ENCODE measurements at places on chromosomes 1 and 21.
A peak's percentile ranks its signal among the peaks of the same experiment; 100 is the strongest.

DNA sequence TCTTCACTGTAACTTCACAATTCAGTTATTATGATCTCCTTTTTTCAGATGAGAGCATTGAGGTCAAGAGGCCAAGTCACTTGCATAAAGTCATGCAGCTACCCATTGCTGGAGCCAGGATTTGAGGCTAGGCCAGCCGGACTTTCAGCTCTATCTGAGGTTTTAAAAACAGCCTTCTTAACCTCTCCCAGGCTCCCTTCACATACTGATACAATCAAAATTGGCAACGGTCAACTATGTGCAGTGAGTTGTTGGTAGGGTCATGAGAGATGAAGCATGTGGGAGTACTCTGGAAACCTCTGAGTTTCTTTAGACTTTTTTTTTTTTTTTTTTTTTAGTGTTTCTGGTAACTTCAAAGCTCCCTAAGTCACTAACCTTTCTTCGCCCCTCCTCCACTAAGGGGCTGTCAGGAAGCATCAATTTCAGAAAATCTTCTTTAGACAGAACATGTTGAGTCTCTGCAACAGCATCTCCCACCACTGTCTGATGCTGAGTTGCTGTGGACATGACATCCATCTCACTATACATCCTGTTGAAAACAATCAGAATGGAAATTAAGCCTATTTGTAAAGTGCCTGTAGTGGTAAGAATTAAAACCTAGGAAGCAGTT is 201.8 kb downstream of the SIPA1L2 start:
- DNase-seq = no peak

DNA sequence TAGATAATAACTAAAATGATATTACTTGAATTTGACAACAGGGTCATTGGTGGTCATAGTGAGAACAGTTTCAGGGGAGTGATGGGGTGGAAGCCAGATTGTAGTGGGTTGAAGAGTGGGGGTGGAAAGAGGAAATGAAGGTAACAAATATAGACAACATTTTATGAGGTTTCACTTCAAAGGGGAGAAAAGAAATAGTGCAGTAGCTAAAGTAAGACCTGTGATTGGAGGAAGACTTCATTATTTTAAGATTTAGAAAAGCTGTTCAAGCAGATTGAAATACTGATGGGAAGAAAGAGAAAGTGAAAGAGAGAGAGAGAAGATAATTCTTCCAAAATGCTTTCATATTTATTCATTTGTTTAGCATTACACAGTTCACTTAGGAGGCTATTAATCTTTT is 52.0 kb upstream of the KCNA3 start:
- DNase-seq = no peak

DNA sequence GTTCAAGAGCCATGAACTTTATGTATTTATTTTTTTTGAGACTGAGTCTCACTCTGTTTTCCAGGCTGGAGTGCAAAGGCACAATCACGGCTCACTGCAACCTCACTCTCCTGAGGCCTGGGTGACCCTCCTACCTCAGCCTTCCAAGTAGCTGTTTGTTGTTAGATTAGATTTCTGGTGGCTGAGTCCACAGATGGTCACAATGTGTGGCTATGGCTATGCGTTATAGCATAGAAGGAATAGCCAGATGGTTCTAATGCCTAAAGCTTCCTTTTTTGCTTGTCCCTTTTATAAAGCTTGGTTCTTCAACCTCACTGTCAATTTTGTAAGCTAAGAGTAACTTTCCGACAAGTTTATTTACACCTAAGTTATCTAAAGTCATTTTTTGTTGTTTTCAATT is 62.3 kb upstream of the FMN2 start:
- no peak for DNase-seq

GRCh38 chr1:212667223-212668139 is 32.2 kb downstream of the BATF3 start:
- DNase-seq = no peak

- peak; percentile 93 for DNase-seq
Measured at GRCh38 chr1:206634365-206635079, 814 bp upstream of the DYRK3 start.

DNA sequence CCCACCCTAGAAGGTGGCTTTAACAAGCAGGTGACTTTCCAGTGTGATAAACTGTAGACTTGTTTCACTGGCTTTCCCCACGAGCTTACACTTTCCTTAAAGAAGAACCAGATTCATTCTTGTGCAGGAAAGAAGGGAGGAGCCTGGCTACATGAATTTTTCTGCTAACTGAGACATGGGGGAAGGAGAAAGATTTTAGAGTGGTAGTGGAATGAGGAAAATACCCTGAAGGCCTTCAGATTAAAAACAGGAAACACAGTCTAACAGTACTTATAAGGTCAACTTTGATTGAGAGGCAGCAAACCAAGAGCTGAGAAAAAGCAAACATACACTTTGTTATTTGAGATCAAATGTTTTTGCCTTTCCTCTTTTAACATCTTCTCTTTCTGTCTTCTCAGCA is 640.9 kb upstream of the PLXNA2 start:
- no peak for DNase-seq

DNA sequence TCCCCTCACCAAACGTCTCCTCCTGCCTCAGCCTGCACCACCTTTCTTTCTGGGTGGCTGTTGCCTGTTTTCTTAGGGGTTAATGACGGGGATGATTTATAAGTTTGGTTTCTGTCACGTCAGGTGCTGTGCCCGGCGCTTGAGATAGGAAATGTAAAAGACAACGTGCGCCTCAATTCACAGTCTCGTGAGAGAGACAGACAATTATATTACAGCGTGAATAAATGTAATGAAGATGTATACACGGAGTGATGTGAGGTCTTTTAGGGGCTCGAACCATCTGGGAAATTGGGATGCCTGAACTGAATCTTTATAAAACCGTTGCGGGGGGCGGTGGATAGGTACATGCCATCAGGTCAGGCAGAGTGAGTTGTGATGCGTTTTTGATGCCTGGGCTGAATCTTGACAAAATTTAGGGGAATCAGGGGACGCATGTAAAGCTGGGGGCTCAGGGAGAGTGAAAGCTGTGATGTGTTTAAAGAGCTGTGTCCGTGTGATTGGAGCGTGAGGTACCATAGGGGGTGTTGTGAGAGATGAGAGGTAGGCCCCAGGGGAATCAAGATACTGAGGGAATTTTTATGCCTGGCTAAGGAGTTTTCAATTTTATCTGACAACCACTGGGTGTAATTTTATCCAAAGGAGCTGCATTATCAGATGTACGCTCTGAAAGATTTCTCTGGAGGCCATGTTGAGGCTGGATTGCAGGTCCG is 831 bp downstream of the TIPRL start:
- DNase-seq = peak; percentile 12

- peak; percentile 63 for DNase-seq
Measured at GRCh38 chr1:212062832-212063438, 27.4 kb downstream of the DTL start.

DNA sequence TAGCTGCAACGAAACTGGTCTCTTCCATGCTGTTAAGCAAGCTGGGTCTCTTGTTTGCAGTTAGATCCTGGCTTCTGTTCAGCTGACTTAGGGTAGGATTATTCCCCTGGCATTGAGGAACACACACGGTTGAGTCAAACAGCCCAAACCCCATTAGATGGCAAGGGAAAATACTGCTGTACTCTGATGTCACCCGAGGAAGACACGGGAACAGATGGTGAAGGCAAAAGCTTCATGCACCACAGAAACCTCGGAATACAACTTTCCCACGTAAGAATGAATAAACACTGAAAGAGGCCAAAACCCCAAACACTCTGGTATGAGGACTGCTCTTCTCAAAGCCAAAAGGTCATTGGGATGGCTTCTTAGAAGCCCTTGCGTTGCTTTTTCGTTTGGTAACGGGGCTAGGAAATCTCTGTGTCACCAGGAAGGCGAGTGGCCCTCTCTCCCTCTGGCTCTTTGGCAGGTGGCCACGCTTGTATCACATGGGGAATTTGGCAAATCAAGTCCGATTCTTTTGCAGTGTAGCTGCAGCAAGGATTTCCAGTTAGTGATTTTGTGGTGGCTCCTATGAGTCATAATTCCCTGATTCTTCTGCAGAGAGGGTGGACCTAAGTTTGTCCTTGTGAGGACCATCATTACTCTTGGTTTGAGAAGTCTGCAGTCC is 16.7 kb upstream of the LYST start:
- no peak for DNase-seq

DNA sequence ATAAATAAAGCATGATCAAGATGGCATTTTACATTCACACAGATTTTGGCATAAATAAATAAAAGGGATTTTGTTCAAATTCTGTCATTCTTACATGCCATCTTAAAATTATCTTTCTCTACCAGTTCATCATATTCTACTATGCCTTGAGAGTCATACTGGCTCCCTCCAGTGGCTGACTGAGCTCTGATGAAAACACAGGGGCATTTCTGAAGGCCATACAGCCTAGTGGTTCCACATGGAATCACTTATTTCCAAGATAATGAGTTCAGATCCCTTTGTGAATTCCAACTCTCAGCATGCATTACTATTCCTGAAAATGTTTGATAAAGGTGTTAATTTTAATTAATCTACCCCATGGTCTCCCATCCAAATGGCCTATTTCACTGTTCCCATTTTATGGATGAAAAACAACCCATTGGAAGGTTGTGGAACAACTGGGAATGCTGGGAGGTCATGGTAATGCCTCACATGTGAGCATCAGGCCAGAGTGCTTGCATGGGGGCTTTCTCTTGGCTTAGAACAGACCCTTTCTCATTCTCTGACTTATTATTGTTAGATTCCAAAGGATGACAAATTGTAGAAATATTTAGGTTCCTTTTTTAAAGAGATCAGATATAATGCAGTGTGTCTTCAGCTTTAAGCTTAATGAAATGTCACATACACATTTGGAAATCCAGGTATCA is 622.4 kb upstream of the PKN2 start:
- no peak for DNase-seq

DNA sequence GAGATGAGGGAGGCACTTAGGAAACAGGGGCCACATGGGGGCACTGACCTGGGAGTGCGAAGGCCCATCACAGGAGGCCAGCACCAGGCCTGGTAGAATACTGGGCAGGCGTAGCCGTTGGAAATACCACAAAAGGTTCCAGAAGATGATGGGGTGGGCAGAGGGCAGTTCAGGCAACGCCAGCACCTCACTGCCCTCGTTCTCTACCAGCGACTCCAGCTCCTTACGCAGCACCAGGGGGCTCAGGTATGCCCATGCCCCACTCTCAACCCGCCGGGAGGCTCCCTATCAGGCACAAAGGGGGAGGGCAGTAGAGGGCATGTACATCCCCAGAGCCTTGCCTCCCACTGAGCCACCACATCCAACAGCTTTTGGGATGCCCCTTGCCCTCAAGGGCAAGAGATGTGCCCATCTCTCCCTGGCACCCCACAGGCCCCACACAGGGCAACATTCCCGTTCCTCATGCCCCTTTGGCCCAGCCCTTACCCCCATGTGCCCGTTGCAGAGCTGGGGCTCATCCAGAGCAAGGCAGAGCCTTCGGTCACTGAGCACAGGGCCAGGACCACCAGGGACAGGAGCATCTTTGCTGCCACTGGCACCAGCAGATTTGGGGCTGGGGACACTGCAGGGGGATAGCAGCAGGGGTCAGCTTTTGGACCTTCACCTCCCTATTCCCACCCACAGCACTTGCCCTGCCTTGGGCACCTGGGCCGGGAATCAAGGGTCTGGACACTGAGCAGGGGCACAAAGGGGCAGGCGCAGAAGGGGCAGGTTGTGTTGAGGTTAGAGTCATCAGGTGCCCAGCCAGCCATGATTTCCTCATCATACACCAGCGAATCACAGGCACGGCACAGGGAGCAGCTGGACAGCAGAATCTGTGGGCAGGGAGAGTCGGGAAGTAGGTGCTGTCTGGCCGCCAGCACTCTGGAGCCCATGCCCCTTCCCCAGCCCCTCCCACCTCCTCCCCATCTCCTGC is 9.7 kb upstream of the GATAD2B start:
- no peak for DNase-seq

- no peak for DNase-seq
Measured at GRCh38 chr1:2967881-2968280, 53.4 kb upstream of the ACTRT2 start.

- DNase-seq = peak; percentile 84
Measured at GRCh38 chr1:209651138-209651587, 1.1 kb downstream of the LAMB3 start.

- no peak for DNase-seq
Measured at GRCh38 chr1:67880056-67880601, 46.9 kb upstream of the GNG12 start.

DNA sequence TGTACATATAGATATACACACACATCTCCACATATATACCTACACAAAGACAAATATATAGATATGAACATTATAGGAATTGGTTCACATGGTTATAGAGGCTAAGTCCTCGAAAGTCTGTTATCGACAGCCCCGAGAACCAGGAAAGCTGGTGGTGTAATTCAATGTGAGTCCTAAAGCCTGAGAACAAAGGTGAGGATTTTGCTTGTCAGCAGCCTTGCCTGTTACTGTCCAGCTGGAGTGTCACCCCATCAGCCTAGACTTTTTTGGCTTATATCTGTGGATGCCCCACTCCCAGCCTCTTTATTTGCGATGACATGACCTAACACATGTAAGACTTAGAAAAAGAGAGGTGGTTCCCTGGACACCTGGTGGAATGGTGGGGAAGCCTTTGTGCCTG is 97.0 kb downstream of the GIPC2 start:
- DNase-seq = no peak

DNA sequence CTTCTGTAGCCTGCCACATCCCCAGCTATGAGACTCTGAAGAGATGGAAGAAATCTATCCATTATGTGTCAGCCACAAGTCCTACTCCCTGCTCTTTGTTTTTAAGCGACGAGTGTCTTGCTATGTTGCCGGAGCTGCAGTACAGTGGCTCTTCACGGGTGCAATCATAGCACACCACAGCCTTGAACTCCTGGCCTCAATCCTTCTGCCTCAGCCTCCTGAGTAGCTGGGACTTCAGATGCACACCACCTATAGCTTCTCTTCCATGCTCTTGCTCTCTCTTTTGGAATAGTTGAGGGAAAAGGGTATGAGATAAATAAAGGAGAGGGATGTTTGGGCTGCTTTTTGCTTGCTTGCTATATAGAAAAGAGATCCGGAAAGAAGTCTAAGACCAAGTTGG is 1.6 kb downstream of the TUFT1 start:
- peak; percentile 10 for DNase-seq

DNA sequence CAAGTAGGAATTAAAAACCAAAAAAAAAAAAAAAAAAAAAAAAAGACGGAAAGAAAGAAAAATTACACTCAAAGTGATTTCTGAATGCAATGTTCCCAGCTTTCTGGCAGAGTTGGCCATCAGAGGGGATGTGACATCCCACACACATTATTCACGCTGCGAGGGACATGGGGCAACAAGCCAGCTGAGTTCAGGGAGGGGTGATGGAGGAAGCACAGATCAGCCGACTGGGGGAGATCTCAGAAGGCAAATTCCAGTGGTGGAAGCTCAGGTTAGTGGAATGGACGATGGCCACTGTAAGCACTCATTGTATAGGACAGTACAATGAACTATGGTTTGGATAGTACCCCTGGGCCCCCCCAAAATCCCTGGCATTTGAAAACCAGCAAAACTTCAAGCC is 311.9 kb downstream of the PCP4 start:
- no peak for DNase-seq

GRCh38 chr1:112711670-112712069 is 3.5 kb downstream of the PPM1J start:
- no peak for DNase-seq

DNA sequence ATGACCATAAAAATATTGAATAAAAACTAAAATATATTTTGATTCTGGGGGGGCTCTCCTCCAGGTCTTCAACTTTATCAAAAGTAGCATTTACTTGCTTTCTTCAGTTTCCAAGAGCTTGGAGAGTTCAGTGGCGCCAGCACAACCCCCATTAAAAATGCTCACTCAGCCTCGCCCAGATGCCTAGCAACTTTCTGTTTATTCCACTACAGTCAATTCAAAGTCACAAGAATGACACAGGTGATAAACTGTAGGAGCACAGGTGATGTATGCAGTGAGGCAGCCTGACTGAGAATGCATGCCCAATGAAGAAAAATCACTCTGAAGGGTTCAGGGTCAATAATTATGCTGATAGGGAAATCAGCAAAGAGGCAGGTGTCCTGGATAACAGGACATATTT is 159.4 kb upstream of the ATP1B1 start:
- no peak for DNase-seq

Data from hematopoietic multipotent progenitor cell treated with erythropoietin and hydrocortisone succinate and interleukin-3 and kit ligand, for 17 days (in vitro differentiated cells).